Forelimb muscle (tissue), 1 donor: ENCODE measurements at places on chromosomes 2 and 18.

DNA sequence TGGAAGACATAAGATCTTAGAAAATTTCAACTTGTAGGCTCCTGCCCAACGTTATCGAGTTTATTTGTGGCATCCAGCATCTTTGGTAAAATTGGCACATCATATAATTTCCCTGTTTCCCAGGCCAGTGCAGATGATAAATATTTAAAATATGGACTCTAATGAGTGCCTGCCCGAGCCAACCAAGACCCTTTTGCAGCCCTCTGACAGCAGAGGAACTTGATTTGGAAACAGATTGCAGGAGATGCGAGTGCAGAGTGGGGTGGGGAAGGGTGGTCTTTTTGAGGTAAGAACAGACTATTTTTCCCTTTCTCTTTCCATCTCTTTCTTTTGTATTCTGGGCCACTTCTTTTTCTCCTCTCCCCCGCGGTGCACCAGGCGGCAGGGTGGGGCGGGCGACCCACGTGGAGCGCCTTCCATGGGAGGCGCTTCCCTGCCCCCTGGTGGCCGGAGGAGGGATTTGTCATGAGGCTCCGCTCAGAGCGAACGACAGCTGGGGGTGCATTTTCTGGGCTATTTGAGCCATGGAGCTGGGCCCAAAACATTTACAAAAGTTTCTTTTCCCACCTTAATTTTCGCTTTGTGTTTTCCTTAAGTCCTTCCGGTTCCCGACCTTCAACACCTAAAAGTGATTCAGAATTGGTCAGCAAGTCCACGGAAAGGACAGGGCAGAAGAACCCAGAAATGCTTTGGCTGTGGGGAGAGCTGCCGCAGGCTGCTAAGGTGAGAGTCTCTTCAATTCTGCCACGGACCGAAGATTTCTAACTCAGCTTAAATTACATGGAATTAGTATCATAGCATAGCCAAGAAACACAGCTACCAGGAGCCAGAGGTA lies 32.7 kb downstream of the LPIN1 start:
- DNase-seq: peak; percentile 11

DNA sequence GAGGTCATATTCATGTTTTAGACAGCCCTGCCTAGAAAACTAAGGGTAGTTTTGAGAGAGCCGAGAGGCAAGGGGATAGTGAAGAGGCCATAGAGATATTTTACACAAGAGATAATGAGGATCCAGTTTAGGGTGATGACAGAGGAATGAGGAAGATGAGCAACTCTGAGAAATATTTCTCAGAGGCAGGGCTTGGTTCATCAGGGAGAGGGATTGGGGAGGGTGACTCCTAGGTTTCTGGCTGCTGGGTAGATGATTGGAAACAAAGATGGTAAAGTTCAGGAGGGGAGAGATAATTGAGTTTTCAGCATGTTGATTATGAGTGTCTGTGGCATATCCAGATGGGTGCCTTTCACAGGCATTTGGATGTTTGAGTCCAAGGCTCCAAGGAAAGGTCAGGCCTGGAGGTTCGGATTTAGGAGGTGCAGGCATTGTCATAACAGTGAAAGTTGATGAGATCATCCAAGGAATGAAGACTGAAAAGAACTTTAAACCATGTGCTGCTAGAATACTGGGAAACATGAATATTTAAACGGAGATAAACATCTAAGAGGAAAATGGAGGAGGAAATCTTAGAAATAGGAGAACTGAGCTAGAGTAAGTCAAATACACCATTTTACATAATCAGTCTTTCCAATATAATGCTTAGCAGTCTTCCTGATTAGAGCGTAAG lies 7.4 kb downstream of the MYL12B start:
- DNase-seq: no peak

DNA sequence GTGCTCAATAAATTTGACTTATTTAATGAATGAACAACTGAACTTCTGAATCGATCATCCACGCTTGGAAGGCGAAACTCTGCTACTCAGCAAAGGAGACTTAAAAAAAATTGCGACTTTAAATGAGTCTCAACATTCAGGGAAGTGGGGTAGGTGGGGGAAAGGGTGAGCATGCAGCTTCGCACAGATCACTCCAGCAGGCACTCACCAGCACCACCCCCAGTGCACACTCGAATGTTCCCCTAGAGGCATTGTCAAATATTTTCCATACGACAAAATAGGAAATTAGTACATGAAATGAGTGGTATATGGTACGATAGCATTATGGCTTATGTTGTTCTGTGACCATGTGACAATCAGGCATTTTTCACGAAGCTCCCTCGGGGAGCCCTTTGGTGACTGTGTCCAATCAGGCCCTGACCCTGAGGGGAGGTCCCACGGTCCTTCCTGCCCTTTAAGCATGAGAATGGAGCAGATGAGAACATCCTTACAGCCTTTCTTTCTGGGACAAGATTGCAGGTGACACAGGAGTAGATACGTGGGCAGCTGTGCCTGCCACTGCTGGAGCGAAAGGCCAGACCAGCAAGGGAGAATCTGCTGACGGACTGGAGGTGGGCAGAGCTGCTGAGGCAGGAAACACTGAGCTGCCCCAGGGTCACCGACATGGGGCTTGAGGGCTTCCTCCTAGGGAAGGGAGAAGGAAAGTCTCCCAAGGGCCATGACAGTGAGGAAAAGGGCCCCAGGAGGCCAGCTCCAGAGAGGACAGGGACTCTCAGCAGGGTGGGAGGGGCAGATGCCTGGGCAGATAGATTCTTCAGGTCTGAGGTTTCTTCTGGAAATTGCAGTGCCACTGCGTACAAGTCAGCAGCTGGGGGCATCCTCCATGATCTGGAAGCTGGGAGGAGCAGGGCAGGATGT lies 101.3 kb upstream of the ID2 start:
- DNase-seq: no peak

DNA sequence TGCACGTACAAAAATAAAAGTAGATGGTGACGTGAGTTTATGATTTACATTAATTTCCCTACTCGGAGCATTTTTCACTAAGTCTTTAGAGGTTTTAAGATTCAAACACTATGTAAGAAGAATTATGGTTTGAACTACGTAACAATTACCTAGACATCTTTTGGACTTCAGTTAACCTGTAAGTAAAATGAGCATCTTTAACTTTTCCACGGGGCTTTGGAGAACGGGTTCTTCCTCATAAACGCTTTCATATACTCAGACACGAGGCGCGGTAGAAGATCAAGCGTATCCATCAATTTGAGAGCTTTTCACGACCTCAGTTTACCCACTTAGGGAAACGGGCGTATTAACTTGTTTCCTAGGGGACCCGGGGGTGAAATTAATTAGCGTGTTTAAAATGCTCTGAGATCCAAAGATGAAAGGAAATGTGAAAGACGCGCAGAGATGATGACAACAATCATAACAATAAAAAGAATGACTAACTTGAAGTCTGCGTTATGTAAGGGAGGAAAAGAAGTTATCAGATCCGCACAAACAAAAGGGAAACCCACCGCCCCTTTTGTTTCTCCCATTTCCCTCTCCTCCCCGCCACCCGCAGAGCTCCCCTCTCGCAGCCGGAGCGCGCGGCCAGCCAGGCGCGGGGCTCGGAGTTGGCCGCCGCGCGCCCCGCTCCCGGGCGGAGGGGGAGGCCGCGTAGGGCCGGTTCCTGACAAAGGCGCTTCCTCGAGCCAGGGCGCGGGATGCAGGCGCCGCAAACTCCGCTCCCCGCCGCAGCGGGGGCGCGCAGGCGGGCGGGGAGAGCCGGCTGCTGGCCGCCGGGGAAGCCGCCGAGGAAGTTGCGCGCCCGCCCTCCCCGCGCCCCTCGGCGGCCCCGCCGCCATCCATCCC lies 807 bp downstream of the PELI1 start:
- no peak for DNase-seq

DNA sequence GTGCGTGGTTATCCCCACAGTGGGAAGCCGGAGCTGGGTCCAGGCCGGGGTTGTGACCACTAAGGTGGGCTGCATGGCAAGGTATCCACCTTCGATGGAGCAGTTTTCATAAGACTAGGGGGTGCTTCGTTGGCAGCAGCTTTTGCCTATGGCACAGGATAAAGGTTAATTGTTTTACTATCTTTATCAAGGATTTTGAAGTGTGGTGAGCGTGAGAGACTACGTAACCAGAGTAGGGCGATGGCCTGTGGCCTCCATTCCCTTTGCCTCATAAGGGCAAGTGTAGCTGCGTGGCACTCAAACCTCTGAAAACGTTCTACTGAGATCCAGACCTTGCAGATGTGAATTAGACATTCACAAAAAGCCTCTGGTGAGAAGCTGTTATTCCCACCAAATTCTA lies 206.6 kb downstream of the ACKR3 start:
- DNase-seq: no peak

DNA sequence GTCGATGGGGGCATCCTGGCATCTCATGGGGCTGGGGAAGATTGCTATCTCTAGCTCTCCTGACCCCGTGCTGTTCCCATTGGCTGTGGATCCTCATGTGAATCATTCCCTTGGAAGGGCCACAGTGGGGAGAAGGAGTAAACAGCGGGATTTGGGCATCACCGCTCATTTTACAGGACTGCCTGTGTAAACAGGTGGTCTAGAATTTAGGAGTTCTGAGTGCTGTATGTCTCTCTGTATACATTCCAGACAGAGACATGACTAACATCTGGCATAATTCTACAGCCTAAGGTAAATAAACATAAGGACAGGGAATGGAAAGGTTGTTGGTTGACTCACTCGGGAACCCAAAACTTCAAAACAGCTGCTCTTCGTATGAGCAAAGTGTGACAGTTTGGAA lies 92.7 kb downstream of the COPS8 start:
- no peak for DNase-seq

- no peak for DNase-seq
Measured at GRCh38 chr2:122341007-122341406, 585.6 kb downstream of the TSN start.
